ENCODE measurements at places on chromosomes 3 and 15.
A peak's percentile ranks its signal among the peaks of the same experiment; 100 is the strongest.

DNA sequence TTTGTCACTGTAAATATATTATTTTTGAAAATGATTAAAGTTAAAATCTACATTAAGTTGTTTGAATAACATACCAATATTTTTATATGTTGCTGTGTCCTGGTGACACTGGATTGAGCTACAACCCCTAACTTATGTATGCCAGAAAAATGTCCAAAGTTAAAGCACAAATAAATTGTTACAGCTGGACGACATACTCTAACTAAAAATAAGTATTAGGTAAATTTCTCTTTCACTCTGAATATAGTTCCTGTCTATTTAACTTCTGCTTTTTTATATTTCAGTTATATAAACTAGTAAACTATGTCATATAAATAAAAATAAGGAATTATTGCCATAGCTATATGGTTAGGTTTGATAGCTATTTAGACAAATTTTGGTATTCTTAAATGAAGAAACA, 118.5 kb upstream of the SAMMSON start:
- no peak for DNase-seq

- no peak for DNase-seq
These were observed 348.1 kb upstream of the DCBLD2 start for GRCh38 chr3:99249627-99250026.

DNA sequence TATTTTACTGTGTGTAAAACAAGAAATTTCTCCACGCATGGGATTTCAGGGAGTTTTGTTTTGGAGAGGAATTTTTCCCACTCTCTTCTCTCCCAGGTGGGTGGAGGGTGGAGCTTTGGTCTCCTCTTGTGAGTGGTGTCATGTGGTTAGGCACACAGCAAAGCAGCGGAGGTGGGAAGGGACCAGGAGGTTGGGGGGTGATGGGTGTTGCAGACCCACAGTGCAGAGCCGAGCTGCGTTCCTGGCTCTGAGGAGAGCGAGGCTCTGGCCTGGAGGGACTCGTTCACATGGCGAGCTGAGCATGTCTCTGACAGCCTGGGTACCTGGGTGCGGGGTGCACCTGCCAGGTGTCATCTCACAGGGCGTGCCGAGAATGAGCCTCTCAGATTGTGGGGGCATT, 87.8 kb downstream of the RYR3 start:
- DNase-seq = no peak

DNA sequence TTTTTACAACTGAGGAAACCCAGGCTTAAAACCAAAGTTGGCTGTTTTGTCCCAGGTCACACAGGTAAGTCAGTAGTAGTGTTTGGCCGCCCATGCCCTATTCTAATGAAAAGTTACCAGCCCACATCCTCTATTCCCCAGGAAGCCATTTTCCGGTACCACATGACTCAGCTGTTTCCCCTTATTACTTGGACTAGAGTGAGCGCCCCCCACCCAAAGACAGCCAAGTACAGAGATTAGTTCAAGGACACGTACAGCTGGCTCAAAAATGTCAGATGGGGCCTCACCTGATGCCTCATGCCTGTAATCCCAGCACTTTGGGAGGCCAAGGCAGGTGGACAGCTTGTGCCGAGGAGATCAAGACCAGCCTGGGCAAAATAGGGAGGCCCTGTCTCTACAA, 8.5 kb upstream of the KLHL6 start:
- DNase-seq = no peak

GRCh38 chr3:166837535-166837934, 542.6 kb downstream of the ZBBX start:
- no peak for DNase-seq

DNA sequence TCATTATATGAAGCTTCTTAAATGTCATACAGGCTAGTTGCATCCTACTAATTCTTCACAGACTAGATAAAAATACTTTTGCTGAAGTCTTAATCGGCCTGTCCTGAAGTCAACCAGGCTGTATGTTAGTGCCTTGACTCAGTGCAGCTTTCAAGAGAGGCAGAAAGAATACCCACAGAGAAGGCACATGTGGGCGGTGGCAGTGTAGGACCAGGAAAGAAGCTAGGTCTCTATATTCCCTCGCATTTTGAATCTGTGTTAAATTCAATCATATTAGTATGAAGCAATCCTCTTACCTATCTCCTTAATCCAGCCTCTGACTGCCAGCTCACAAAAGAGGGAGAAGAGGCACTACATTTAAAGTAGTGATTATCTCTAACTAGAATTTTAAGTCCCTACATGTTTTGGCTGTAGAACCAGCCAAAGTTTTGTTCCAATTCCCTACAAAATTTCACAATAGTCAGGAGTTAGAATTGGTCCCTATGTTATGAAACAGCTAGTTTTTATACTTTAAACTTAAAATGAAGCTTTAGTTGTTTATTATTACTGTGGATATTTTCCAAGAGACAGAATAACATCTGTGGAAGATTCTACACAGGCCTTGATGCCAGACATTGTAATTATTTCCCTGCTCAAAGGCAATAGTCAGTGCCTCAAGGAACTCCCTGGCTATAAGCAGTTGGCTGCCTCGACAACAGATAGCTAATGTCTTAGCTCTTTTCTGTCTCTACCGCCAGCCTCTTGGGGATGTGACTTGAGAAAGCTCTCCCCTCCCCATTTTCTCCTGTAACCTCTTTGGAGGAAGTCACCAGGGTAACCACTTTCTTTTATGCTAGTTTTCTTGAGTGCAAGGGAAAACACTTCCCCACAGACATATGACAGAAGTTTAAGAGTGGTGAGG, 31.9 kb downstream of the CRTC3 start:
- DNase-seq = no peak

- DNase-seq = no peak
These were observed 45.6 kb downstream of the RTP1 start for GRCh38 chr3:187242900-187243299.

- no peak for DNase-seq
These were observed 64.9 kb upstream of the POLG start for GRCh38 chr15:89399238-89400115.

DNA sequence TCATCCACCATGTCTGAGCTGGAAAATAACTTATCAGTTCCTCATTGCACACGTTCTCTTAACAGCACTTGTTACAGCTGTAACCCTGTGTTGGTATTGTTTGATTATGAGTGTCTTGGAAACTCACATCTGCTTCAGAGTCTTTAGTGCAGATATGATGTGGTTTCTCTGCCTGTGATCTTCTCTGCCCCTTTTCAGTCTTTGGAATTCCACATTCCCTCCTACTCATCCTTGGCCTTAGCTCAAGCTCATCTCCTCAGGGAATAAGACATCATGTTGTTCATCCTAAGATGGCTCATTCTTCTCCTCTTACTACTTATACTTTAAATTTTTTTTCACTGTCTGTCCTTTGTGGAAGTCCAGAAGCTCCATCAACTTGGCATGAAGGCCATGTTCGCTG, 77.7 kb downstream of the SYNPR start:
- no peak for DNase-seq

- DNase-seq = peak; percentile 21
These were observed 2.0 kb downstream of the FOXP1 start for GRCh38 chr3:71581457-71582035.

GRCh38 chr3:151753846-151754245, 20.1 kb downstream of the AADACL2 start:
- no peak for DNase-seq

DNA sequence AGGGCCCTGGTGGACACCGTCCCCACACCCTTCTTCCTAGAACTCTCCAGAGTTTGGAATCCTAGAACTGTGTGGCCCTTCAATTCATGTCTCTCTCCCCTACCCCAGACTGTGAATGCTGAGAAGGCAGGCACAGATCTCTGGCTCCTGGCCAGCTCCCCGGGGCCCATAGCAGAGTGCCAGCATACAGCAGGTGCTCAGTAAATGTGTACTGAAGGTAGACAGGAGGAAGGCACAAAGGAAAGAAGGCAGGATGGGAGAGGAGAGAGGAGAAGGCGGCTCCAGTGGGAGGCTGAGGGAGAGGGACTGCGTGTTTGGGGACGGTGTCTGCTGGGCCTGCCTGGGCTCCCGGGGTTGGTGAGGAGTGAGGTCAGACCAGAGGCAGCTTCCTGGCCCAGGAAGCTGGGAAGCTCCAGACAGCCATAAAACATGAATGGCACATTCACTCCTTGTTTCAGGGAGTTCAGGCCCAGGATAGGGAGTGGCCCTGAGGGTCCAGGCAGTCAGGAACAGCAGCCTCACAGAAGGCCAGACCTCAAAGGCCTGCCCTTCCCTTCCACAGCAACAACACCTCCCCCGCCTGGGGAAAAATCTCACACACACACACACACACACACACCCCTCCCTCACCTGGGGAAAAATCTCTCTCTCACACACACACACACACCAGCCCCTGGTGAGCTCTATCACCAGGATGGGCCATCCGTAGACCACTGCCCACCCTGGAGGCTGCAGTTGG, 137.1 kb upstream of the PRR20G start:
- DNase-seq = no peak

DNA sequence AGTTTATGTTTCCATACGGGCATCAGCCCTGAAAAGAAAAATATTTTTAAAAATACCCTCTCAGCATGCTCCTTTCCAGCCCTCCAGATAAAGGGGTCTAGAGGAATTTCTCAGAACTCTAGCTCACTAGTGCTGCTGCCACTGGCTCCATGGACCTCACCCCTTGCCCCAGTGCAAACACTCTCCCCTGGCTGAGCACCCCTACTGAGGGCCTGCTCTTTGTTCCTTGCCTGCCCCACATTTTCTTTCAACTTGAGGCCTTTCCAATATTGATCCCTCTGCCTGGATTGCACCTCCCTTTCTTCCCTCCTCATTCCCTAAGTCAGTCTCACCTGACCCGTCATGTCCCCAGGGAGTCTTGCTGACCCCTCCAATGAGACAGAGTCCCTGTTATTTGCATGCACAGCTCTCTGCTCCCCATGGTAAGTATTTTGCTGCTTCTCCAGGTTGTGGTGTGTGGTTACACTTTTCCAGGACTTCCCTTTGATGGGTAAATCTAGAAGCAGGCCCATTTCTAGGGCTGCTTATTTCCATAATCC, 196.5 kb downstream of the EPHB1 start:
- DNase-seq = no peak

GRCh38 chr3:99250821-99251355, 349.4 kb upstream of the DCBLD2 start:
- DNase-seq = no peak

DNA sequence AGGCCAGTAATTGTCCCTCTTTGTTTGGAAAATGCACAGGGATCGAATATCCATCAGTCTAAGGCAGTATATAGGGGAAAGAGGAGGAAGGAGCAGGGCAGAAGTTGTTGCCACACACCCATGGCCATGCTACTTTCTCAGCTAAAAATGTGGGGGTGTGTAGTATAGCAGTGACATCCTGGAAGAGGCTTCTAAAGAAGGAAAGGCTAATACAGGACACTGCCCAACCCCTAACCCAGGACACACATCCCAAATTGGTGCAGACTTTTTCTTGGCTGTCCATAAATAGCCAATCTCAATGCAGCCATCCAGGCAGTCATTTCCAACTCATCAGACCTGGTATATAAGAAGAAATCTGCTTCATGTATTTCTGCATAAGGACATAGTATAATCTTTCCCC, 33.1 kb upstream of the LRRN1 start:
- no peak for DNase-seq

DNA sequence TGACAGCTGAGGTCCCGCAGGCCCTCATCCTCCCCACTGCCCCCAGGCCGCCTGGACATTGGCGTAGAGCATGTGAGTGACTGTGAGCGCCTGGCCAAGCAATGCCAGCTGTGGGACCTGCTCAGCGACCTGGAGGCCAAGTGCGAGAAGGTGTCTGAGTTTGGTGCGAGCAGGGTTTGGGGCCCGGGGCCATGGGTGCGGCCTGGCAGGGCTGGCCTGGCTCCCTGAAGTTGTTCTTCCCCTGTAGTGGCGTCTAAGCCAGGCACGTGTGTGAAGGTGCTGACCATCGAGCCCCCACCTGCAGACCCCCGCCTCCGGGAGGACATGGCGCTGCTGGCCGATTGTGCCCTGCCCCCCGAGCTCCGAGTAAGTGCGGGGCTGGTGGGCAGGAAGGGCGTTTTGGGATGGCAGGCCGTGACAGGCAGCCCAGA, 4.2 kb downstream of the ABTB1 start:
- no peak for DNase-seq

- no peak for DNase-seq
These were observed 76.0 kb downstream of the ZBBX start for GRCh38 chr3:167304077-167304476.

DNA sequence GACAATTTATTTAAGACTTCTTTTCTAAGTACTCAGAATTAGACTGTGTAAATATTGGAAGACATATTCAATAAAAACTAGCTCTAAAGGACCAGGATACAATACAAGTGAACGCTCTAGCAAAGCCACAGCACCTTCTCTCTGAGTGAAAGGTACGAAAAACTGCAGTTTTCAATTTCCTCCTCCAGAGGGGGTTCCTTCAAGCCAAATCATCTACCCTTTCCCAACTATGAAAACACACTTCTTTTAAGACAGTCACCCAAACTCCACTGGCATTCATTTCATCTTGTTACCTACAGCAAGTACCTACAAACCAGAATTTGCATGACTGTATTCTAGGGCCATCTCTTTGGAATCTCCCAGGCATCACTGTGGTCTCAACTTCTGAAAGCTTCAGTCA, 165.8 kb downstream of the ERC2 start:
- no peak for DNase-seq

DNA sequence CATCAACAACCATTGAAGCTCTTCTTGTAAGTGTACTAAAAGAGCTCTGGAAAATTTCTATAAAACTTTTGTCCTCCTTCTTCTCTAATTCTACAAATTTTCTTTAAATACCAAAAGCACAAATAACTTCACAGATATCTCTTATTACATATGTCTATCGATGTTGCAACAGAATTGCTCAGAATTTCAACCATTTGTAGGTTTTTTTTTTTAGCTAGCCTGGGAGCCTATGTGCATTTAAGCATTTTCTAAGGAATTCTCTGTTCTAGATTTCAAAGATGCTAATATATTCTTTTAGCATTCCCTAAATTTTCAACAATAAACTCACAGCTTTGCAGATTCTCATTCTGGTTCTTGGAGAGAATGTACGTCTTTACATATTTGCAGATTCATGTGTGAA, 774.3 kb upstream of the NR2F2 start:
- no peak for DNase-seq

DNA sequence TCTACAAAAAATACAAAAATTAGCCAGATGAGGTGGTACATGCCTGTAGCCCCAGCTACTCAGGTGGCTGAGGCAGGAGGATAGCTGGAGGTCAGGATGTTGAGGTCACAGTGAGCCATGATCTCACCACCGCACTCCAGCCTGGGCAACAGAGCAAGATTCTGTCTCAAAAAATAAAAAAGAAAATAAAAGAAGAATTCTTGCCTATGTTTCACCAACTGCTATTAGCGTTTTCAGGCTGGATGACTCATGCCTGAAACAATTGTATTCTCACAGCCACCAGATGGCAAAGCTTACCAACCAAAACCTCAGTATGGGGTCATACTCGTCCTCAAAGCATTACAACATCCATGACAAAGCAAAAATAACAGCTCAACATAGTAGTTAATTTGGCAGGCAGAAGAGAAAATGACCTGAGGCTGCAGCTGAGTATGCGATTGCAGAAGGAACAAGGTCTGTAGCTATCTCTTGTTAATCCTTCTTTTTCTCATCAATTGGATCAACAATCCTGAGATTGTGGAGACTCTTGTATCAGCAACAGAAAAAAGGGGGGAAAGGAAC, 52.2 kb downstream of the TP53BP1 start:
- peak; percentile 32 for DNase-seq
